Stimulated activated naive CD4-positive, alpha-beta T cell treated with Interleukin-2 at 50 U/mL for 16 hours (primary cell): ENCODE measurements at places on chromosomes 5 and 9.

DNA sequence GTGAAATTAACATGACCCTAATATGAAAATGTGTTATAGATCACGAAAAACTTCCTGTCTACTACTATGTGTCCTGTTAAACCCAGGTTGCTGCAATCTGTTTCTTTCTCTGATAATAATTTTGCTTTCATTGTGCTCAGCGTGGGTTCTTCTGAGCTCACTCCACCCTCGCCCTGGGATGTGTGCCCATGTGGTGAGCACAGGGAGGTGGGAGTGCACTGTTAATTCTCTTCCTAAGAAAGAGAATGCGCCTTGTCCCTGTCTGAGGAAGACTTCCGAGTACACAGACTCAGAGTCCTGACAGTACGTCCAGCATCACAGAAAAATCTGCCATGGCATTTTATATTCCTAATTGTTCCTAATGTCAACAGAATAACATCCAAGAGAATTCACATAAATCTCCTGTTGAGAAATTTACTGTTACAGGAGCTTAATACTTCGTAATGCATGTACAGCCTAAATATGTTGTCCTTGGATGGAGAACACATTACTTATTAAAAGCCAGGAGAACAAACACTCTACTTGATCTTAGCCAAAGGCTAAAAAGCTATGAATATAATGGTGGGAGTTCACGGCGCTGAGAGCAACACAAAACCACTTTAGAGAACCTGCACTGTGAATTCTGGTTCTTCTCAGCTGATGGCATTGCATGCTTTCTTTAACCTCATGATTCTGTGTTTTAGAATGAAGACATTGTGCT is 102.6 kb downstream of the PDE4D start:
- DNase-seq = no peak

- DNase-seq = no peak
Observed at GRCh38 chr5:101284736-101285375, 381.8 kb upstream of the ST8SIA4 start.

- no peak for DNase-seq
Observed at GRCh38 chr5:132815454-132815853, 2.4 kb downstream of the SOWAHA start.

GRCh38 chr9:6833518-6834192 is 75.9 kb downstream of the KDM4C start:
- DNase-seq = no peak

- no peak for DNase-seq
Observed at GRCh38 chr9:5483306-5483705, 27.0 kb upstream of the PDCD1LG2 start.

GRCh38 chr9:69299315-69299714 is 25.7 kb upstream of the ENTREP1 start:
- DNase-seq = no peak

DNA sequence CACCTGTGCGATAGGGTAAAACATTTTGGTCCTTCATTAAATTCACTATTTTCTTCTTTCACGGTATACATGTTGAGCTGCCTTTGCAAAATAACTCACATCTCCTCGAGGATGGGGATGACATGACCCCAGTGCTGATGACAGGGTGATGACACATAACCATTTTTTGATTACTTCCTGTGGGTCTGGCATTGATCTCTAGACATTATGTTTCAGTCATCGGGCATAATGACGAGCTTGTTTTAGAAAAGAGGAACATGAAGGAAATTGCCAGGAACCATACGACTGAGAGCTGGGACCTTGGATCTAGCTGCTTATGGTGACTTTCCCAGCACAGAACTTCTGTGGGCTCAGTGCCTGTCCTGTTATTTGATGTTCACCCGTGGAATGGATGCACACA is 25.2 kb downstream of the COL5A1 start:
- no peak for DNase-seq

DNA sequence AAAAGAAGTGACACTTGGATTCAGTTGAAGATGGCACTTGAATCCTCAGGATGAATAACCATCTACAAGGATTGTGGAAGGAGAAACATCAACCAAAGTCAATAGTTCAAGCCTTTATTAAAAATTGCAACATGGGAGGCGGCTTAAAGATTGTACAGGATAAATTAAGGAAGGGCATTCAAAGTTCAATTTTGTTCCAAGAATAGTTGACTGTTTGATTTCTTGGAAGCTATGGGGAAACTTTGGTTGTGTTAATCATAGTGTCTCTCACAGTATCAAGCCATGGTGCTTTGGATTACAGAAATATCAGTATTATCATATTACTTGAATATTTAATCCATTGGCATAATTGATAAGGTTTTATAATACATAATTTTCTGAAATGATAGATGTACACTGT is 1844.3 kb downstream of the MAT2B start:
- no peak for DNase-seq

GRCh38 chr5:62465985-62466925 is 53.7 kb downstream of the IPO11 start:
- DNase-seq = no peak

DNA sequence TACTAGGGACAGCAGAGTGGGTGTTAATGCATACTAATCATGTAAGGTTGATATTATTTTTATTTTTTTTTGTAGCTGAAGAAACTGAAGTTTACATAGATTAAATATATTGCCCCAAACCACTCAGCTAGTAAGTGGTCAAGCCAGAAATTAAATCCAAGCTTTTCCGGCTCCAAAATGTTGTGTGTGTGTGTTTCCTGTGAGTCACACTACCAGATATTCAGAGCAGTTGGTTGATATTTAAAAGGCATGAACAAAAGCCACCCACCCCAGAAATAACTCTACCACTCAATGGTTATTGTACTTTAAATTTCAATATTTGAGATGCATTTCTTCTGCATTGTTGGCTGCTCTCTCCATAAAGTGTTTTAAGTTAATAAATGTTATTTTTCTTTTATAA is 29.5 kb downstream of the KCNN2 start:
- DNase-seq = no peak

DNA sequence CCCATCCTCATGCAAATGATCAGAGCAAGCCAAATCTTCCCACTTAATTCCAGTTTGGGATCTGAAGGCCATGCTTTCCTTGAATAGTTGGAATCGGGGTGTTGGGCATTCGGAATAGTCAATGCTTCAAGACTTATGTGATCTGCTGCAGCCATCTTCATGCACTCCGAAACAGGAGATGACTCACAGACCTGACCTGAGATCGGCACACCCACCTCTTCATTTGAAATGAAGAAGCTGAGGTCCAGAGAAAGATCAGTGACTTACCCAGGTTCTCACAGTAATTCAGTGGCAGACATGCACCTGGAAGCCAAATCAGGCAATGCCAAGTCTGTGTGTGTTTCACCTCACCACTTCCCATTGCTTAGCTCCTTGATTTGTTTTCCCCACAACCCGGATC is 33.0 kb downstream of the FOXD1 start:
- no peak for DNase-seq

GRCh38 chr5:150703762-150704161 is 2.9 kb upstream of the RBM22 start:
- no peak for DNase-seq

DNA sequence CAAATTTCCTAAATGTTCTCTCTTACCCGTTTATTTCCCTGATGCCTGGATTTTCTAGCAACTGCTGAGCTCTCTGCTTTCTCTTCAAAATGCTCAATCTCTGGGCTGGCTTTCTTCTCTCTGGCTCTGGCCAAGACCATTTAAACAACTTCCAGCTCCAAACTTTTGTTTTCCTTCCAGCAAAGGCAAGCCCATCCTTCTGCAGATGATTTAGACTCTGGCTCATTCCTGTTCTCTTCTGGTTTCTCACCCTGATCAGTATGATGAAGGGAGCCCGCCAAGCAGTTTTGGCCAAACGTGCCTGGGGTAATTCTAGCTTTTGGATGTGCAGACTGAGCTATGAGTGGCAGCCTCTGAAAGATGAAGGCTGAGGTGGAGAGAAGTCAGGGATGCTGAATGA is 78.1 kb downstream of the HSPA4 start:
- DNase-seq = no peak

GRCh38 chr5:21784487-21784886 is 1068.7 kb downstream of the CDH12 start:
- DNase-seq = no peak

DNA sequence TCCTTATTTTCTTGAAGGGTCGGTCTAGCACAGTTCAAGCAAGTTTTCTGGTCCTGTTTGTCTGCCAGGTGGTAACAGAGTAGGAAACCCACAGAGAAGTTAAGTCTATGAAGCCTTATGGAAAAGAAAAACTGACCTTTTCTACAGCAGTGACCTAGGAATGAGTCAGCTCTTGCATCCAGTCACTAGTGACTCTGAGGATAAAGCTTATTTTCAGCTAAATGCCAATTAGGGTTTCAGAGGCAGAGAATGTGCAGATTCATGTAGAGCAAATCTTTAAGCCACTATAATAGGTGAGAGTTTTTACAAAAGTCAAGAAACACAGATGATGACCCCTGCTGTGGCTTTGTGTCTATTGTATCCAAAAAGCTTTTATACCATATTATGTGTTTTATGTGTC is 100.7 kb downstream of the CWC27 start:
- DNase-seq = no peak

DNA sequence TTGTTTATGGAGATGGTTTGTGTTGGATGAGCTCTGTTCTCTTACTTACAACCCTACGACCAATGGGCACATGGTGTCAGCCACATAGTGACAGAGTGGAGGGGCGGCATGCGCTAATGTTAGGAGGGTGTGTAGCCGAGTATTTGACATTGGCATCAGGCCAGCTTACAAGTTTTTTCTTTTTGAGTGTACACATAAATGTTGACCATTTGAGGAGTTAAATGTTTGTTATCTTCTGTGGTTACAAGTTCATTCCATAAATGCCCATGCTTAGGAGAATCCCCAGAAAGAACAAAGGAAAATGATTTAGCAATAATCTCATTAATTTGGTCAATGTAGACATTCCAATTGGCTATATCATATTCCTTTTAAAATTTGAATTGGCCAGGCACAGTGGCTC is 180.1 kb upstream of the ELL2 start:
- no peak for DNase-seq

GRCh38 chr9:69877852-69878514 is 57.4 kb downstream of the CFAP95 start:
- no peak for DNase-seq

- DNase-seq = no peak
Observed at GRCh38 chr5:151070449-151070848, 10.4 kb downstream of the TNIP1 start.

- DNase-seq = no peak
Observed at GRCh38 chr9:98241357-98242300, 13.8 kb downstream of the TBC1D2 start.

DNA sequence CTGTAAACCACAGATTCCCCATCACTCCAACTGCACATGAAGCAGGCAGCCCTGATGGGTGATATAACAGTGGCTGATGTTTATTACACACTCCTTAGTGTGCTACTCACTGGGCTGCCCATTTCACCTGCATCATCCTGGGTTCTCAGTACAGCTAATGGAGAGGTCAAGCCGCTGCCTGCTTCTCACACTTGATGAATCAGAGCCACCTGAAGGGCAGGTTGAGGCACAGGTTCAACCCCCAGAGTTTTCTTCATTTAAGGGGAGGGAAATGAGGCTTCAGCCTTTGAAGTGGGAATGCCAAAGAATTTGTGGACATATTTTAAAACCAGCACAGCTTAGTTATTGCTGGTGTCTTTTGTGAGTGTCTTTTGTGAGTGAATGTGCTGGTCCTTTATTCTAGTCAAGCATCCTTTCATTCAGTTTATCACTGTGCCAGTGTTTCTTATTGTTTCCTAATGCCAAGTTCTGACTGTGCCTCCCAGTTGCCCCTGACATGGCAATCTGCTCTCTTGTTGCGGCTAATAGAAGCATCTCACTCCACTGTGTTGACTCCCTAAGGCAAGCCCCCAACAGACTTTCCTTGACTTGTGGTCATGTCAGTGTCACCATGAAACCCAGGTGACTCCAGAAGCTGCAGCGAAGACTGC is 109.2 kb downstream of the FBXL7 start:
- DNase-seq = no peak

GRCh38 chr5:9500193-9500592 is 45.7 kb downstream of the SEMA5A start:
- DNase-seq = no peak

- no peak for DNase-seq
Observed at GRCh38 chr5:14741801-14742440, 77.4 kb downstream of the OTULIN start.

DNA sequence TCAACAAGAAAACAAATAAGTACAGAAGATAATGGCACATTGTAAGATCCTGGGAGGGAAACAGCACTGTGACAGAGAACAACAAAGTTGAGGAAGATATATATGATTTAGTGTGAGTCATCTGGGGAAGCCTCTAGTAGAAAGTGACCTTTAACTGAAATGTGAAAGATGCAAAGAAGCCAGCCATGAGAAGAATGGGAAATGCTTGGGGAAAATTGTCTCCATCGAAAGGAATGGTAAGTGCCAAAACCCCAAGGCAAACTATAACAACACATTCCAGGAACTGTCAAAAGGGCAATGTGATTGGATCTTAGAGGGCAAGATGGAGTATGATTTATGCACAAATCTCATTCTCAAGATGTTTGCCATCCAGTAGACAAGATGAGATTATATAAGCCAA is 537.8 kb upstream of the BRINP1 start:
- no peak for DNase-seq

GRCh38 chr9:742914-743589 is 98.4 kb upstream of the DMRT1 start:
- no peak for DNase-seq

DNA sequence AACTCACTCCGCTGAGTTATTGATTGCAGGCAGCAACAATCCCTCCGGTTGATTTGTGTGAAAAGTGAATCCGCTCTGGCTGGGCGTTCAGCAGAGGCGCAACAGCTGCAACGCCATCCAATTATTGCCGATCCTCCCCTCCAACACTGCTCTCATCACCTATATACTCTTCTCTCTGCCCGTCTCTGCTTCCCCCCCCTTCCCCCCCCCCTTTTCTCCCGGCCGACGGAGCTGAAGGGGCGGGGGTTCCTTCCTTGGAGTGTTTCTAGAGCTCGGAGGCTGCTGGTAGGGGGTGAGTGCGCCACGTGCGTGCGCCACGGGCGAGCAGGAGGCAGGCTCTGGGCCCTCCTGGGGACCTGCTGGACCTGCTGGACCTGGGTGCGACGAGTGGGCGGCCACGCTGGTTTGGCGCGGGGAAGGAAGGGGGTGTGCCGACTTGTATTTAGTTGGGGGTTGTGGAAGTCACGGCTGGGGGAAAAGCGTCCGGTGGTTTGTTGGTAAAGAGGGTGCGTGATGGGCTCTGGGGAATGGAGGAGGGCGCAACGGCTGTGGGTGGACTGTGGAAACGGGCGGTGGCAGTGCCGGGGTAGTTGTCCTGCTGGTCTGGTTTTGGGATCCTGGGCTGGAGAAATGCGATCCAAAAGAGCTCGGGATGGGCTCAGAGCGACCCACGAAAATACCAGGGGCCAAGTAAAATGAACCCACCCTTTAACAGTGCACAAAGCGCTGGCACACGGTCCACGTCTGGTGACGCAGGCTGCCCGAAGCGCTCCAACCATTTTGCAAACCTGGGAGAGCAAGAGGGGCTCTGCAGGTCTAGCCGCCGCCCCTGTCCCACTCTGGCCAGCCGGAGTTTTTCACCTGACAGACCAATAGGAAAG is 6.4 kb upstream of the MEF2C start:
- no peak for DNase-seq
